ENCODE measurements at places on chromosomes 1 and 21.

GRCh38 chr21:45390121-45390751 is 14.7 kb upstream of the COL18A1 start:
- DNase-seq, result no peak

DNA sequence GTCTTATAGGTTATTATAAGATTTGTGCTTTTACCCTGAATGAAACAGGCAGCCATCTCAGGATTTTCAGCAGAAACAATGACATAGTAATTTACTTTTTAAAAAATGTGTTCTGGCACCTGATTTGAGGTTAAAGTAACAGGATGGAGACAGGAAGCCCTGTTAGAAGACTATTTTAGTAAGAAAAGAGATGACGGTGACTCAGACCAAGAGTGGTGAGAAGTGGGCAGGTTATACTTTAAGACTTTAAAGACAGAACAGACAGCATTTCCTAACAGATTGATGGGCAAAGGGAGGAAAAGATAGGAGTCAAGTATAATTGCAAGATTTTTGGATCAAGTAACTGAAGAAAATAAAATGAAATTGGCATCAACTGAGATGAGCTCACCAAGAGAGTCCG is 436.8 kb upstream of the NR5A2 start:
- DNase-seq, result no peak

- DNase-seq, result no peak
Observed at GRCh38 chr1:90475631-90476030, 241.5 kb downstream of the BARHL2 start.

- no peak for DNase-seq
Observed at GRCh38 chr1:92587445-92587844, 100.7 kb upstream of the GFI1 start.

- DNase-seq, result no peak
Observed at GRCh38 chr1:221718381-221719277, 23.3 kb downstream of the DUSP10 start.

DNA sequence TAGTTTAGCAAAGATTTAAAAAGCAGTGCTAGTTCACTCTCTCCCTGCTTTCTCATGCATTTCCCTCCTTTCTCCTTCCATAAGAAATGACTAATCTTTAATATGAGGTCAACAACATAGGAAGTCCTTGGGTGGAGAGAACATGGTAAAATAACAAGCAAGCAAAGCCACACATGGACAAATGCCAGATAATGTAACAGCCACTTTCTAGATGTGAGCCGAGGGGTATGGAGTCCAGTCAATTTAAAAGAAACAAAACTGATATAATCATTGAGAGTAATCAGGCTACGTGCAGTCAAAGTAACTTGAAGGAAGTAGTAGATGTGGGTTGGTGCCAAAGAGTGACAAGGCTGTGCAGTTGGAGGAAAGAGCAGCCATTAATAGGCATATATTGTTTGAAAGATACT is 69.6 kb downstream of the DUSP10 start:
- no peak for DNase-seq

DNA sequence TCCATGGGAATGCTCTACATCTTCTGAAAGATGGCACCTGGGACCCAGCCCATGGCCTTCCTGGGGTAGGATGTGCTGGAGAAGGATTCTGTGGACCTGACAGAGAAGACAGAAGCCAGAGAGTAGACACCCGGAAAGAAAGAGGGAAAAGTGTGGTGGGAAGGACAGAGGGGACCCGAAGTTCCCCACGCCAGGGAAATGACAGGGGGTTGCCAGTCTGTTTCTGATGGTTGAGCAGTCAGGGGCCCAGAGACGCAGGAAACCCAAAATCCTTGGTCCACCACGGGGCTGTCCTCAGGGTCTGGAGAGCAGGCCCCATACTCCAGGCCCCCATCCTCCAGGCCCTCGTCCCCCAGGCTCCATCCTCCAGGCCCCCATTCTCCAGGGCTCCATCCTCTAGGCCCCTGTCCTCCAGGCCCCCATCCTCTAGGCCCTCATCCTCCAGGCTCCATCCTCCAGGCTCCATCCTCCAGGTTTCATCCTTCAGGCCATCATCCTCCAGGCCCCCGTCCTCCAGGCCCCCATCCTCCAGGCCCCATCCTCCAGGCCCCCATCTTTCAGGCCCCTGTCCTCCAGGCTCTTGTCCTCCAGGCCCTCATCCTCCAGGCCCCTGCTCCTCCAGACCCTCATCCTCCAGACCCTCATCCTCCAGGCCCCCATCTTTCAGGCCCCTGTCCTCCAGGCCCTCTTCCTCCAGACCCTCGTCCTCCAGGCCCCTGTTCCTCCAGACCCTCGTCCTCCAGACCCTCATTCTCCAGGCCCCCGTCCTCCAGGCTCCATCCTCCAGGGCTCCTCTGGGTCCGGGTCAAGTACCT is 1.0 kb upstream of the TFF2 start:
- no peak for DNase-seq

- no peak for DNase-seq
Observed at GRCh38 chr1:208240662-208241355, 3.4 kb downstream of the PLXNA2 start.

DNA sequence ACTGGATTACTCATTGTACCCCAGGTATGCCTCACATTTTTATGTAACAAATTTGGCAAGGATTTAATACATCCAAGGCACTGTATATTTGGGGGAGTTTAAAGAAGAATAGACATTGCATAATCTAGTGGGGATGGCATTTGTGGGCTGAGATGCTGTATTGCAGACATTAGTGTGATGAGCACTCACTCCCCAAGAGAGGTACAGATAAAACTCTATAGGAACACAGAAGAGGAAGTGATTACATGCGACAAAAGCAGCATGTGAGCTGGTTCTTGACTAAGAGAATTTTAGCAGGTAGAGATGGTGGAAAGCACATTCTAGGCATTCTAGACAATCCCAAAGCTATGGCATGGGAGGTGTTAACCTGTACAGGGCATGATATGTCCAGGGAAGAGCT is 24.2 kb upstream of the CDC14A start:
- no peak for DNase-seq

Data from activated gamma-delta T cell treated with Interleukin-2 at 50 U/mL for 16 hours (primary cell).